ENCODE measurements at places on chromosomes 1 and 21.

- no peak for DNase-seq
These were observed 20.4 kb upstream of the AK2 start for GRCh38 chr1:33057095-33057494.

GRCh38 chr1:7103874-7104273 lies 318.6 kb downstream of the CAMTA1 start:
- DNase-seq = no peak

GRCh38 chr1:43981135-43981491 lies 2.1 kb downstream of the B4GALT2 start:
- no peak for DNase-seq

GRCh38 chr1:192559115-192560006 lies 16.2 kb upstream of the RGS1 start:
- DNase-seq = peak; percentile 98

- DNase-seq = no peak
These were observed 871 bp upstream of the ERICH3 start for GRCh38 chr1:74674278-74675048.

GRCh38 chr1:178953034-178953433 lies 72.7 kb upstream of the FAM20B start:
- DNase-seq = no peak

- no peak for DNase-seq
These were observed 837 bp upstream of the USP21 start for GRCh38 chr1:161158316-161159010.

- no peak for DNase-seq
These were observed 652 bp downstream of the SNAPIN start for GRCh38 chr1:153659175-153659534.

GRCh38 chr1:38291336-38291735 lies 244.7 kb upstream of the POU3F1 start:
- no peak for DNase-seq

DNA sequence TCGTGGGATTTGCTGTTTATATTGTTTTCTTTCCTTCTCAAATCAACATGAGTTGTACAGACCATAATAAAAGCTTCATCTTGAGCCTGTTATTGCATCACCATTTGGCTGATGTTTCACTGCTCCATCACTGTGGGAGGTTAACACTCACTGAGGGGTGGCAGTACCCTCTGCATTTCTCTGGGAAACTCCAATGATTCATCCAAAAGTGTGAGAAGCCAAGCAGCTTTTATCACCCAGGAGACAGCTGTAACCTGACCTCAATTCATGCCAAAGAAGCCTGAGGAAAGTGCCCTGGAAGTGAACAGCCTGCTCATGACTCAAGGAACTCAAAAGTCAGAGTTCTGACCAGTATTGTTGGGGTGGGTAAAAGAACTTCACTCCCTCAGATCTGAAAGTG lies 84.1 kb downstream of the GPR88 start:
- DNase-seq = peak; percentile 96

- DNase-seq = no peak
These were observed 133.2 kb upstream of the ZBTB40 start for GRCh38 chr1:22318279-22318981.

DNA sequence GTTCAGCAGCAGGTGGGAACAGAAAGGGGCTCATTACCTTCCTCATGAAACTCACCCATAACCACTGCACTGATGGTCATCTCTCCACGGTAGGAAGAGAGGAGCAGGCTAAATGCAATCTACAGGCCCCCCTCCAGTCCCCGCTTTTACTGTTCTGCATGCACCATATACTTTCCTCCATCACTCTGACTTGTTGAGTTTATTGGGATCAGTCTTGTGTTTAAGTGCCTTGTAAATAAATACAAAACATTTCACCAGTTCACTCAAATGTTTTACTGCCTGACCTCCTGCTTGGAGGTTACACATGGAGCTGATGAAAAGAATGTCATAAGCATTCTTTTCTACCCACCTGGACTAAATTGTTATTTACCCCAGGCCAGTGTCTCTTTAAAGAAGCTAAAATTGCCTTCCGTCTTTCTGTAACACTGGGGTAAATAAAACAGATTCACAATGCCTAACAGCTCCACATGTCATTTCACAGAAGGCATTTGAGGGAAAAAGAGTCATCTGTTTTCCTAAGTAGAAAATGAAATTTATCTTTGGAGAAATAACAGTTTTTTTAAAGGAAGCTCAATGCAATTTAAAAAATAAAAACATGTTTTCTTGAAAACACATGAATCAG lies 30.7 kb downstream of the PTPN14 start:
- no peak for DNase-seq

DNA sequence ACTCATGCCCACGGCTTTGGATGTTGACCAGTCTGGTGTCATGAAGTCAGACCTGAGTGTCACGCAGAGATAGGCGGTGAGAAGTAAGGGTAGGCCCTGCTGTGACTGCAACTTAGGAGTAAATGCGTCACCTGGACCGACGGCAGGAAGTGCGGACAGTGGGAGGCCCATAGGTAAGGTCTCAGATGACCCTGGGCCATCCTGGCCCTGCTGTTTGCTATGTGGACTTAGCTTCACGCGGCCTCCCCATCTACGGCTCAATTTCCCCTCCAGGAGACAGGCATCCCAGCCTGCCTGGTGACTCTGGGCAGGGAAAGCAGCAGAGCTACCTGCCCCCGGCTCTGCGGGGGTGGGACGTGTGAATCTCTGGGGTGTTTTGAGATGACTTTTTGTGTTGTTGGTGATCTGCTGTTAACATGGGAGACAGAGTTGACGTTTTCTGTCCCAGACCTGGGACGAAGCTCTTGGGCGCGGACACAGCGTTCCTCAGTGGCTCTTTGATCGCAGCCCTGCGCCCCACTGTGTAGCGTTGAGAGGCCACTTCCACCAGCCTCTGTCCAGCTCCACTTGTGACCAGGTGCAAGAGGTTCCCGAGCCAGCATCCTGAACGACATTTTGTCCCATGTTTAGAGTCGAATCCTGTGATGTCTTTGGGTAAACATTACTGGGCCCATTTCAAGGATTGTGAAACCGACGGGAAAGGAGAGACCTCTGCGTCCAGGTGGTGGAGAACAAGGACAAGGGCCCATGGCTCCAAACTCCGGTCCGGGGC lies 39.9 kb downstream of the CRYAA start:
- DNase-seq = no peak

DNA sequence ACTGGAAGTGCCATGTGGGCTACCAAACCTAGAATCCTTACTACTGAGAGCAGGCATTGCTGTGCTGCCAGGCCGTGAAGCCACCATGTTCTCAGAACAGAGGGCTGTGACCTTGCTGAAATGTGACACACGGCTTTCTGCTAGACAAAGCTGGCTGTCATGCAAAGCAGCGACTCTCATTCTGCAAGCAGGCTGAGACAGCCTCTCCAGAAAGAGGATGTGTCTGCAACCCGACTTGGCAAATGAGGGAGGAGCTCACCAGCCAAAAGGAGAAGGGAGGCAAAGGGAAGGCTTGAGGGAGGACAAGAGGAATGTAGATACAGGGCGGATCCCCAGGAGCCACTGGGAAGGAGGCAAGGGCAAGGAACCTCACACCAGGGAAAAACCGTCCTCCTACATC lies 85.7 kb upstream of the KRTAP19-8 start:
- no peak for DNase-seq

DNA sequence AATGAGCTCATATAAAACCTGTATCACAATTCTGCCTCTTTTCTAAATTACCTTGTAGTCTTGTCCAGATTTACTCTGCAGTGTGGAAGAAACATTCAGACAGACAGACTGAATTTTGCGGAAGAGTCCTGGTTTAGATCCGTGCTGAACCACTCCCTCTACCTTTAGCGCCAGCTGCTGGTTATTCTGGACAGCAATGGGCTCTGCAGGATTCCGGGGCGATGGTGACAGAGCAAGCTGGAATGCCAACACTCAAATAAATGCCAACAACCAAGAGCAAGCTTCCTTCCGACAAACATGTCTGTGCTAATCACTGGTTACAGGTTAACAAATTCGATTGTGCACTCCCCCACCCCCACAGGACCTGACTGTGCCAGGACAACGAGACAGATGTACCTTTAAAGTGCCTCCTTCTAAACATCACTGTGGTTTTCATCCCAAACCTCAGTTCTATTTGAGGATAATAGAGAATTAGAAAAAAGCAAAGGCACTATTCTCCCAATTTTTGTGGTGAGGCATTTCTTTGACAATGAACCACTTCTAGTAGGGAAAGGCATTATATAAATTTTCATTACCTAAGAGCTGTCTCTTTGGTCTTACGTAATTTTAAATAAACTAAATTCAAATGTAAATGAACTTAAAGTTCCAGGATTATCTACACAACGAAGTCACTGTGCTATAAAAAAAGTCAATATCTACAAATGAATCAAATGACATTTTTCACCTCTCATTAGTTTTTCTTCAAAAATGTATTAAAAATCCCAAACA lies 90.4 kb downstream of the INTS7 start:
- DNase-seq = peak; percentile 87
